Activated naive CD8-positive, alpha-beta T cell treated with anti-CD3 and anti-CD28 coated beads, Interleukin-2, amount 10 ng/mL, durations not matched to agents 7 days and 5 days (primary cell): ENCODE measurements at places on chromosomes 4 and X. TPM values are rescaled to one million over a fixed set of nuclear protein-coding genes. Genes with fewer than 3 reads are reported as not detected.

DNA sequence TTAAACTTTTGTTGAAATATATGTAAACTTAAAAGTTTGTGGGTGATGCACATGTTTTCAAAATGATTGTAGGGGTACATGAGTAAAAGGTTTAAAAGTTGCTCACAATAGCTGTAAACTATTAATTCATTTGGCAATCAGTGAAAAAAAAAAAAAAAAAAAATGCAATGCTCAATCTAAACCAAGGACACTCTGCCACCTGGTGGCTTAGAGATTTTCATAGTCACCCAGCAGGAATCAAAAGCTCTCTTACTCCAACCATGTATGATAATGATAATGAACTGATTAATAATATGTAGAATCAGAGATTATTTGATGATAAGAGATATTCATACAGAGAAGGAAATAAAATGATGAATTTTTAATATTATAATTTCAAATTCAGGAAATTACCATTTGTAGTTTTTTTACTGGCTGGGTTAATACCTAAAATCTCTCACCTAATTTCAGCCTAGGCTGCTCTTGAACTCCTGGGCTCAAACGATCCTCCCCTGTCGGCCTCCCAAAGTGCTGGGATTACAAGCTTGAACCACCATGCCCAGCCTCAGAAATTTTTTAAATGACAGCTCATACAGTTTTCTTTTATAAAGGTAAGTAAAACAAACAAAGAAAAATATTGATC is 46.9 kb upstream of the SLC25A4 start:
- no peak for DNase-seq

DNA sequence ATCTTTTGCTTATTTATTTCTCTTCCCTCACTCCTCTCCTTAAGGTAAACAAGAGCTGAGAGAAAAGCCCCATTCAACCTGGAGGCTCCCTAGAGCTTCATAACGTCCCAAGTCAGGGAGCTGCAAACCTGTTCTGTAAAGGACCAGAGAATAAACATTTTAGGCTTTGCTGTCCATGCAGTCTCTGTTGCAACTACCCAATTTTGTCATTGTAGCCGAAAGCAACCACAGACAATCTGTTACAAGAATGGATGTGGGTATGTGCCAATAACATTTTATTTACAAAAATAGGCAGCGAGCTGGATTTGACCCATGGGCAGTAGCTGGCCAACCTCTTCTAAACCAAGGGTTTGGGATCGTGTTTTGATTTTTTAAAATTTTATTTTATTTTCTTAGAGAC is 71.3 kb upstream of the TBL1X start:
- DNase-seq = no peak

DNA sequence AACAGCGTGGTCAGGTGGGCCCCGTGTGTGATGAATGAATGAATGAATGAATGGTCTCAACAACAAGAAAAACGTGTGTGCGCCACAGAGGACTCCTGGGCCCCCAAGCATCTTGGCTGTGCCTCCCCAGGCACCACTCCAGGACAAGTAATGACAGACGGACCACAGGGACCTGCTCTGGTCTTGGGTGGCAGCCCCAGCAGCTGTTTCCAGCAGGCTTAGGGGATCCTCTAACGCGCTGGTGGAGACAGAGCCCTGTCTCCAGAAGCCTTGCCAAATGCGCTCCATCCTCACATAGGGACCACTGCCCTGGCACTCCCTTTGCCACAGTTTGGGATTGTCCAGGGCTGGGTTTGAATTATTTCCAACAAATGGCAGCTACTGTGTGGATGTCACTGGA is 39.1 kb downstream of the PSAPL1 start:
- no peak for DNase-seq

DNA sequence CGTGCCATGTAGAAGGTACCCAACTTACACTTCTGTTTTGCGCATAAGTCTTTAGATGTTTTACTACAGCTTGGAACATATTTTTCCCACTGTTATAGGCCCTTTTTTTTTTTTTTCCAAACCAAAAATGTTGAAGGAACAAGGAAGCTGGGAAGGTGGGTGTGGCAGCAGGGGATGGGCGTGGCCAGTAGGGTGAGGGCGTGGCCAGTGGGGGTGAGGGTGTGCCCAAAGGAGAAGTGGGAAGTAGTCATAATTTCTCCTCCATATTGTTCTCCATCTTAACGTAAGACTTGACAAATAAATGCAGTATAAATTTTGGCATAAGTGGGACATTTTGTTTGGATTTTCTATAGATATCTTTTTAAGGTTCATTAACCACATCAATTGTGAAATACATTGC is 30.4 kb downstream of the CLDN22 start:
- no peak for DNase-seq

- no peak for DNase-seq
Observed at GRCh38 chr4:87835197-87835596, 2.4 kb downstream of the MEPE start.

DNA sequence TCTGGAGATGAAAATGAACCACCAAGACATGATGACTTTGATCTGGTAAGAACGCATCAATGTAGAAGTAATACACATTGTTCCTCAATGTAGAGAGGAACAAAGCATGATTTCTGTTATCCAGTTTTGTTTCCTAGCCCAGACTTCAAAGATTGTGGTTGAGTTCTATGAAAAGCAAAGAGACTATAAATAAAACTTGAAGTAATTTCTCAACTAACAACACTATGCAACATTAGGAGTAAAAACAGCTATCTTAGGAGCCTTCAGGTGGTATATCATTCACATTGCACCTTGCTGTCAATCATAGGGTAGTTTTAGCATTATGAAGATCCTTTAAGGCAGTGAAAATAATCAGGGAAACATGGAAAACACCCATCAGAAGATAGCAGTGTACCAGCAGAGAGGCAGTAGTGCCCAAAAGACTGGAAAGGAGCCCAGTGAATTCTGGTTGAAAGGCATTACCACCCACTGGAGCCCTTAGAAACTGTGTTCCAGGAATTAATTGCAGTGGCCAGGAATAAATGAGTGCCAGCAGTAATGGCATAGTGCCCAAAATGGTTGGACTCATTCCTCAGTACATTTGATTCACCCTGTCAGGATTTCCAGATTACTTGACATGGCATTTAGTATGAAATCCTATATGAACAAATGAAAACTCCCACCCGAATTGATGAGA is 300.7 kb upstream of the CXXC4 start:
- DNase-seq = no peak

CYBB gene
- total RNA-seq = 4.3 TPM

FUNDC1 gene
- 9.6 TPM for total RNA-seq
